Left ventricle myocardium superior (tissue), 1 donor: ENCODE measurements at places on chromosomes 2 and 18.

DNA sequence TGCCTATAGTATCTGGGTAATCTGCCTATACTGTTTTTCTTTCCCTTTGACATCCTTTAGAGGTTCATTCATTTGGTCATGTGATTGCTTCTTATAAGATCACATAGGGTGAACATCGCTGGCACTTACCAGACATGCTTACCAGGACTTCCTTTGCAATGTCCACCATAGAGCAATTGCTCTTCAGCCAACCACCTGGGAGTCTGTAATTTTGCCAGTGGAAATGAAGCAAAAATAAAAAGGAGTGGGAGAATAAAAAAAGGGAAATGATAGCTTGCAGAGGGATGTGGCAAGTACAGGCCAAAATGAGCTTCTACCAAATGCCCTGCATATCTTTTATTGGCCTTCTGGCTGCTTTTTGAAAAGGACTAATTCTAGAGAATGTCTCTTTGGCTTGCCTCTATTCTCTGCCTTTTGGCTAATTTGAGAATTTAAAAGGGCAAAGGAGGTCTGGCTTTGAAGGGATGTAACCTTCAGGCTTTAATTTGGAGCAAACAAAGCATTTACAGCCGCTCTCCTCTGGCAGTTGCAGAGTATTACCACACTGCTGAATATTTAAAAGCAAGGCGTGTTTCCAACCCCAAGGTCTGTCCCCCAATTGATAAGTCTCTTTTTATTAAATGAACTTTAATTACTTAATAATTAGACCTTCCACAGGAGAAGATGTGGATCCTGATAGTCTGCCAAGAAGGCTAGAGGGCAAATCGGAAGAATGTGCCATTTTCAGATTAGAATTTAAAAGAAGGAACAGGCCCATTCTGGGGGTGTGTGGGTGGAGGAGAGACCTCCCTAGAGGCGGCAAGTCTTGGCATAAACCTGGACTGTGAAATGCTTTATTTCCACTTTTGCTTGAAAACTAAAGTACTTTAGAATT is 557.9 kb downstream of the DCC start:
- no peak for DNase-seq

DNA sequence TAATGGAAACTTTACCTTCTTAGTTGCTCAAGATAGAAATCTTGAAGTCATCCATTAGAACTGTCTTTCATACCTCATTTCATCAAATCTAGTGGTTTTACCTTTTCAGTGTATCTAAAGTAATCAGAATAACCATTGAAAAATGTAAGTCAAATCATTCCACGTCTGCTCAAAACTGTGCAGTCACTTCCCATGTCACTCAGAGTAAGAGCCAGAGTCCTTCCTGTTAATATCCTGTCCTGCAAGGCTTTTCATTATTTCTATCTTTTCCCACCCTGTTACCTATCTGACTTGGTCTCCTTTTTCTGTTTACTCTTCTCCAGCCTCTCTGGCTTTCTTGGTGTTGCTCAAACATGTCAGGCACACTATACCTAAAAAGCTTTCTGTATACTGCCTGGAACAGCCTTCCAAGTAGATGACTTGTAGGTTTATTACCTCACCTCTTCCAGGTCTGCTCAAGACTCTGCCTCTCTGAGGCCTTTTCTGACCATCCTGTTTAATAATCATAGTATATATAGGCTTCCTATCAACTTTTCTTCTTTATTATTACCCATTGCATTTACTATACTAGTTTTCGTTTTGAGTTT is 3.4 kb downstream of the C2orf69 start:
- no peak for DNase-seq

DNA sequence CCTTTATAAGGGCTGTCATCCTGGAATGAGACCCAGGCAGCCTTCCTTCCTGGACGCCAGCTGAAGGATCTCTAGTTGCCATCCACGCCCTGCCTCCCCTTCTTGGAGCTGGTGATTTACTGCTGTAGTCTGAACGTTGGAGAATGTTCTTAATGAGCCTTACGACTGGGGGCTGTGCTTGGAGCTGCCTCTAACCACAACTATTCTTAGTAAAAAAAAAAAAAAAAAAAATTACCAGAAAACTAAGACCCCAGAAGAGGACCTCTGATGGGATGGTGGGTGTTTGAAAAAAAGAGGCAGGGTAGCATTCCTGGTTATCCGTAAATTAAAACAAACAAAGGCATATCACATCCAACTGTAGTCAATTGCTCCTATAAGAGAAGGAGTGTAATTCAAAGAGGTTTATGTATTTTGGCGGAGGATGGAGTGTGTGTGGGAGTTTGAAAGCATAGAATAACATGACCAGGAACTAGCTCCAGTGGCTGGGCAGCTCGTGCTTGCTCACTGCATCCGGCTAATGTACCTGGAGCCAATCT is 105.4 kb downstream of the QPCT start:
- DNase-seq: no peak

DNA sequence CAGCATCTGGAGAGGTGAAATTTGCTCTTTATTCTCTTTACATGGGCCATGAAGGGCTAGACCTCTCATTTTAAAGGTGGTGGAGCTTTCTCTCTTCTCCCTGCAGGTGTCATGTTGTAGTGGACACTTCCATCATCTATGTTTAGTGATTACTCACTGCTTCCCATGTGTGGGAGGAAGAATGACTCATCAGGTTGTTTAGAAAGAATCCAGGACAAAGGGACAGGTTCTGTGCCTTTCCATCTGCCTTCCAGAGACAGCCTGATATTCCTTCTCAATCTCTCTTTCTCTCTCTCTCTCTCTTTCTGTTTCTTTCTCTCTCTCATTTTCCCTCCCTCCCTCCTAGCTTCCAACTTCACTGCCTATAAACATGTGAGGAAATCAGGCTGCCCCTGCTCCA is 38.7 kb downstream of the SCG2 start:
- DNase-seq: no peak

DNA sequence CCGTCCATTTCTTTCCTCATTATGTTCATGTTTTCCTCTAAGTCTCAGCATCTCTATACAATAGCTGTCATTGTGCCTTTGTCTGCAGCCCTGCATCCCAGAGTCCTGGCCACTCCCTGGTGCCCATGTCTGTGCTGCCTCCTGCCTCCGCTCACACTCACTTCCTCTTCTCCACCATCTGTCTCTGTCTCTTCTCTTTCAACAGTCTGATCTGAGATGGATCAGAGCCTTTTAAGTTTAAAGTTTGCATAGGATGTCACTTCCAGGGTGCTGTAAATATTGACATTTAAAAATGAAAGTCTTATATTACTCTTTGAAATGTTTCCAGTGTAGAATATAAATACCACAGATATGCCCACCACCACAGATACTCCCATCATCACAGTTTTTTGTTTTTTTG is 42.7 kb downstream of the UBE2F start:
- DNase-seq: no peak

GRCh38 chr2:168758970-168759820 is 43.2 kb upstream of the NOSTRIN start:
- no peak for DNase-seq

DNA sequence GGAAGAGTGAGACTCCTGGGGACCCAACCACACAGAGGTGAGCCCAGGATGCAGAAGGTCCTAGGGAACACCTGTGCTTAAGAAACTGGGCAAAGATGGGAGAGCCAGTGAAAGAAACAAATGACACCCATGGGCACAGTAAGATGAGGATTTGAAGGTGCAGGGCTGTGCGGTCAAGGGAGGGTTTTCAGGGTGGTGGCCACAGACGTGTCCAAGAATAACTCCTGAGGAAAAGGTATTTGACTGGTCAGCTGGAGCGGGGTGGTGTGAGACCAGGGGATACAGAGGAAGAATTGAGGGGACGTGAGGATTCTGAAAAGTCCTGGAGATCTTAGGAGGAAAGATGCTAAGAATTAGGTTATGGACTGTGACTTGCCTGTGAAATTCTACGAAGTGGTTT is 142.9 kb downstream of the TMEM163 start:
- DNase-seq: no peak

GRCh38 chr2:37436323-37436722 is 91.9 kb downstream of the QPCT start:
- DNase-seq: no peak

- DNase-seq: no peak
Observed at GRCh38 chr2:88696611-88697010, 5.1 kb downstream of the RPIA start.
